Activated CD4-positive, alpha-beta T cell treated with anti-CD3 and anti-CD28 coated beads, Interleukin-2, amount 10 ng/mL, durations not matched to agents 7 days and 5 days (primary cell): ENCODE measurements at places on chromosomes 2 and 18. TPM values are rescaled to one million over a fixed set of nuclear protein-coding genes. Genes with fewer than 3 reads are reported as not detected.

Gene EFEMP1
- not detected for total RNA-seq

Gene GAL3ST2
- not detected for total RNA-seq

Gene OSR1
- total RNA-seq = not detected

- DNase-seq = no peak
Measured at GRCh38 chr18:37207343-37207742, 358.3 kb downstream of the CELF4 start.

GRCh38 chr2:205738117-205738968, 56.0 kb downstream of the NRP2 start:
- DNase-seq = no peak

GRCh38 chr2:65746931-65747675, 314.7 kb upstream of the SPRED2 start:
- DNase-seq = no peak

- DNase-seq = no peak
Measured at GRCh38 chr2:31401580-31401979, 13.0 kb downstream of the XDH start.

DNA sequence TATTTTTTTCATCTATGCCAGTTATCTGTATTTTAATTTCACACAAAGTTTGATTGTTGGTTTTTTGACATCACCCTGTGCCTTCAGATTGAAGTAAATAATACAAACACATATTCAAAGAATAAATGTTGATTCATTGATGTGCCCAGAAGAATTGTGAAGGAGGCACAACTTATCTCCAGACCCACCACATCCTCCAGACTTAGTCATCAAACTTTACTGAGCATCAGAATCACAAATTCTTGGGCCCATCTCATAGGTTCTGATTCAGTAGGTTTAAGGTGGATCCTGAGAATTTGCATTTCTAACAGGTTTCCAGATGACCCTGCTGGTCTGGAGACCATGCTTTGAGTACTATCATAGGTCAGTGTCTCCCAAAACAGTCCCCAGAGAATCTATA, 82.8 kb upstream of the PIK3C3 start:
- DNase-seq = no peak

GRCh38 chr2:1744151-1744445, 217 bp downstream of the PXDN start:
- DNase-seq = no peak

- DNase-seq = no peak
Measured at GRCh38 chr2:70981866-70982810, 3.7 kb downstream of the ANKRD53 start.

DNA sequence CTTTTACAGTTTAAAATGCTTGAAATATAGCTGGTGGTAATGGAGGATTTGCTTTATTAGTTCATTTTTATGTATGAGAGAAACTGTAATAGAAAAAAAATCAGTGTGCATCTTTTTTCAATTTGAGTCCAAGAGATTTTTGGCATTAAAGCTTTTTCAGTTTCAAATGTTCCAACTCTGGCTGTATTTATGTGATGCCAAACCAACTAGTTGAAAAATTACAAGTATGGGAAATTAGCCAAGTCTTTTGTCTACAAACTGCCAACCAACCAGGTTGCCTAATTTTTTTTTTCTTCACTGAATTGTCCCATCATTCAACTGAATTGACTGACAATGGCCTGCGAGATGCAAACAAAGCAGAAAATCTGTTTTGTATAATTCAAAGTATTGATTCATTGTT, 95.7 kb downstream of the ICOS start:
- DNase-seq = no peak

- no peak for DNase-seq
Measured at GRCh38 chr2:47061944-47062678, 93.0 kb downstream of the STPG4 start.

GRCh38 chr18:7237673-7238272, 6.9 kb downstream of the LRRC30 start:
- no peak for DNase-seq

DNA sequence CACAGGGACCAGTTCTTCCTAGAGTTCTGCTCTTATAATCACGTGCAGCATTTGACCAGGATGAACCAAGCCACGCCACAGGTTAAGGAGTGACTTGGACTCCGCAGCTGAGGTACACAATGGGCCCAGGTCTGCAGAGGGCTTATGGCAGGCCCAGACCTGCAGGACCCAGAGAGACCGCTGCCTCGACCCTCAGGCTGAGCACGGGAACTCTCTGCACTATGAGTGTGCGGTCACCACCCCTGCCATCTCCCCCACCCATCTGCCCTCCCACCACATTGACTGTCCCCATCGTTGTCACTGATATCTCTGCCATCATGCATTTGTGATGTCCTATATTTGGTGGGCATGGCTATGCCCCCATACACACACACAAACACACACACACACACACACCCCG, 45.7 kb upstream of the HPCAL1 start:
- no peak for DNase-seq

DNA sequence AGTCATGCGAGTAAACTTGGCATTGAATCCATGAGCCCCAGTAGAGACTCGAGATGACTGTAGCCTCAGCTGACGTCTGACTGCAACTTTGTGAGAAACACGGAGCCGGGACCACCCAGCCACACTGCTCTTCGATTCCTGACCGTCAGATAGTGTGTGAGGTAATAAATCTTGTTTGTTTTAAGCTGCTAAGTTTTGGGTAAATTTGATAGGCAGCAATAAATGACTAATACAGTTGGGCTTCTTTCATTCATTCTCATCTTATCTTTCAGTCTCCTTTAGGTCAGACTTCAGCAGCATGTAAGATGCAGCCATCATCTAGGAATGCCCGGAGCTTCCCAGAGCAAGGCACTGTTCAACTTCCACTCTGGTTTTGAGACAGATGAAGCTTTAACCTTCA, 8.0 kb upstream of the KLHL29 start:
- DNase-seq = no peak
